ENCODE measurements at places on chromosomes 3 and 15.
A peak's percentile ranks its signal among the peaks of the same experiment; 100 is the strongest.

DNA sequence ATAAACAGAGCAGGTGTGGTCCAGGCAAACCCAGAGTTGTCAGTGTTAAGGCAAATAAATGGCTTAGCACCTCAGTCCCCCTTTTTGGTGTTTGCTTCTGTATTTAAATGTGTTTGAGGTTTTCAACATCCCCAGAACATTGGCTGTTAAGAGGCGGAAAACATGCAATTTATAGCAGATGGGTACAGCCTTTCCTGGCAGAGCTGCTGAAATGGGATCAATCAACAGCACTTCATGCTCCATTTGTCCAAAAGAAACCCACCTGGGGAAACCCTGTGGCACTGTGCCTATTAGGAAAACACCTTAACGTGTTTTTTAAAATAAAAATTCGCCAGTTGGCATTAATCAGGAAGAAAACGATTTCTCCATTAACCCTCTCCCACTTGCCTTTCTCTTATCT, 135.4 kb downstream of the MCTP2 start:
- DNase-seq = no peak

DNA sequence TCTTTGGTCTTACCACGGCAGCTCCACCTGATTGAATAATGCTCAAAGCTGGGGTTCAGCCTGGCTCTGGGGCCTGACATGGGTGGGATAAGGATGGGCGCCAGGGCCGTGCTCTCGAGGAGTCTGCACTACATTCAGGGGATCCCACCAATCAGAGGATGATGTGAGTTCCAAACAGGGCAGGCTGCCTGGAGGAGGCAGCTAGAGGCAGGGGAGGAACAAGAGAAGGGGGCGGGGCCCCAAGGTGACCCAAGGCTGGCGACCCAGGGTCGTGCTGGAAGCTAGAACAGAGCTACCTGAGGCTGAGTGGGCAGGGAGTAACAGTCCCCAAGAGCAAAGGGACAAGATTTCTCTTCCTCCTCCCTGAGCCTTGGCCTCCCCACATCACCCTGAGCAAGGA, 56.1 kb downstream of the PCSK6 start:
- DNase-seq = no peak

GRCh38 chr15:41792000-41792637, 17.8 kb downstream of the MAPKBP1 start:
- no peak for DNase-seq

GRCh38 chr3:32078085-32078634, 28.3 kb upstream of the GPD1L start:
- DNase-seq = no peak

DNA sequence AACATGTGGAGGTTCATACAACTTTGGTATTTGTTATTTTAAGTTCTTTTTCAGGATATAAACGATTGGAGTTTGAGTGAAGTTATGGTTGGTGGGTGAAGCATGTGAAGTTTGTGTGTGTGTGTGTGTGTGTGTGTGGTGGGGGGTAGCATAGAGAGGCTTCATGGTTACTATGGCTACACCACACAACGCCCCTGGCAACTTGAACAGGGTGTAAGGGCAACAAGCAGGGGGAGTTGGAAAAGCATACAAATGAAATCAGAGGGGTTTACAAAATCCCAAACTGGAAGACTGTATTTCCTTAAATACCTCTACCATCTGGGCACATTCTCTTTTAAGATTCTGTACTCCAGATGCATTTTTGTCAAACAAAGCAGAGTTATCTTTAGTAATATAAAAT, 207.5 kb downstream of the SV2B start:
- no peak for DNase-seq

- no peak for DNase-seq
These were observed 102.5 kb downstream of the EPHB1 start for GRCh38 chr3:134897391-134898141.

GRCh38 chr3:97510795-97511194, 253.8 kb upstream of the ARL6 start:
- no peak for DNase-seq

DNA sequence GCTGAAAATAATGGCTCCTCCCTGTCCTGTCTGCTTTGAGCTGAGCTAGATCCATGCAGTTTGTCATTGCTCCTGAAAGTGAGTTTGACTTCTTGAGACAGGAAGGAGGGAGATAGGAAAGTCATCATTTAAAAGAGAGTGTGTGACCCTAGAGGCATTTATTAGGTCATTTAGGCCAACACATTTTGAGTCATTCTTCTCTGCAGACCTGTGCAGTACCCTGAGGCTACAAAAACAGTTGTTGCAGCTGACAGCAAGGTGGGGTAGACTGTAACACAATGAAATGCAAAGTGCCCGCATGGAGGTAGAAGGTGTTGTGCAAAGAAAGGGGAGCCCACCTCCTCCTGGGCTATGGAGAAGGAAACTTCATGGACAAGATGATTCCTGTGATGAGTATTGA, 102.8 kb upstream of the PFN2 start:
- peak; percentile 62 for DNase-seq

DNA sequence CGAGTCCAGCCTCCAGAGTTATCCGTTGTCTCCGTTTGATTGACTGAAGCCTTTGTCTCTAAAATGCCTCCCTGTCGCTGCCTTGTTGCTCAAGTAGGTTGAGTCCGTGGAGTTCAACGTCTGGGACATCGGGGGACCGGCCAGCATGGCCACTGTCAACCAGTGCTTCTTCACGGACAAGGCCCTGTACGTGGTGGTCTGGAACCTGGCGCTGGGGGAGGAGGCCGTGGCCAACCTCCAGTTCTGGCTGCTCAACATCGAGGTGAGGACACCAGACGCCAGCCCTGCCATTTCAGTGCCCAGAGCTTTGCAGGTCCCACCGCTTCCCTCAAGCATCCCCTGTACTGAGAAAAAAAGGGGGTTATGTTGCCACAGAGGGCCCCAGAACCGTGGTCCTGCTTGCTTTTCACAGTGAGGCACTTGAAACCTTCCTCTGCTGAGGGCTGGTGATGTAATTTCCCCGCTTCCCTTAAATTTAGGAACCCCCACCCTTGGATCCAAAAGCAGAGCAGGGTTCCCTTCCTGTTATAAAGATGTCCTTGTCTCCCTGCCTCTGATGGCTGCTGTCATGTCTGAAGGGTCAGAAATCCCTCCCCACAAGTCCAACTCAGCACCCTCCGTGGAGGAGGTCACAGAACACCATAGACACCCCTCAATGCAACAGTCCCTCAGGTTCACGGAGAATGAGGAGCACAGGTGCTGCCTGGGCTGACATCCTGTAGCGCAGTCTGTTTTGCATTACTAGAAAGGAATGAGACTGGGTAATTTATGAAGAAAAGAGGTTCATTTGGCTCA, 105.7 kb downstream of the LRRK1 start:
- DNase-seq = no peak

GRCh38 chr15:33454996-33455395, 144.2 kb downstream of the RYR3 start:
- no peak for DNase-seq

DNA sequence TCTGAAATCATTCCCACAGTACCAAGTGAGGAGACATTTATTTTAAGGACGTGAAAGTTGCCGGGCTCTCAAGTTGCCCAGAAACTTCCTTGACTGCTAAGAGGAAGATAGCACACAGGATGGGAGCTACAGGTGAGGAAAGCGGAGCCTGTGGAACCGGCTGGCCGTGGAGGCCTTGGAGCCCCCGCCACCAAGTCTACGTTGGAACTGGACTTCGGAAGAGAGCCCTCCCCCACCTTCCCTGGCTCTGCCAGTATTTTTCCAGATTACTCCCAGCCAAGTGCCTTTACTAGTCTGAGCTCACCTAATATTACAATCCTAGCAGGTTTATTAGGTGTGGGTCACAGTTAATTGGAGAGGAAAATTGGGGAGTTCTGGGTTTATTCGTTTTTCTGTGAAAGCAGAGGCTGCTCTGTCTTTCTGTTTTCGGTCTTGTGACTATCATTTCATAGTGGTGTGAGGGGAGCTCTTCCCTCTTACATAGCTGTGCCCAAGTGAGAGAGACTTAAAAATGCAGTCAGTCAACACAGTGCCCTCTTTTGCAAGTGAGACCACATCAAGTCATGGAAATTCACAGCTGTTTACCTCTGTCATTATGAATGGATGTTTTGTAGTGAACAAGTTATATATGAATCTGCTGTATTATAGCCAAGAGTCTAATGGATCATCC, 6.8 kb downstream of the BOC start:
- DNase-seq = no peak

- no peak for DNase-seq
These were observed 95.7 kb upstream of the SLC2A2 start for GRCh38 chr3:171122240-171122639.

DNA sequence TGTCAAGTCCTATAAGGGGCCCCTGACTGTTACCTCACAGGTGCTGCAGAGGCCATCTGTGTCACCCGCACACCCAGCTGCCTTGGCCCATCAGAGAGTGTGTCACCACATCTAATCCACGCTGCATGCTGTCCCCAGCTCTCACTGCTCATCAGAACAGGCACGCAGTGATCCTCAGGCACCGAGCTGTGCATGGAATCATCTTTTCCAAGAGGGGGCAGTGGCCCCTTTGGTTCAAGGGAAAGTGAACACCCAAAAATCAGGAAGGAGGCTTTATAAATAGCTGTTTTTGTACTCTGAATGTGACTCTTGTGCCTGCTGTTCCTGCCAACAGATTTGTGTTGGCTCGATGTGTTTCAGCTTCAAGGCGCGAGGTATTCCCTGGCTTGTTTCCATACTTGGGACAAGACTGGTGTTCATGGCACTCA, 110.3 kb upstream of the ETV5 start:
- DNase-seq = no peak

- no peak for DNase-seq
These were observed 82.4 kb downstream of the WWTR1 start for GRCh38 chr3:149575213-149575960.

GRCh38 chr3:2268779-2269178, 170.1 kb downstream of the CNTN4 start:
- DNase-seq = no peak

GRCh38 chr15:46344915-46345314, 710.1 kb downstream of the SQOR start:
- no peak for DNase-seq

DNA sequence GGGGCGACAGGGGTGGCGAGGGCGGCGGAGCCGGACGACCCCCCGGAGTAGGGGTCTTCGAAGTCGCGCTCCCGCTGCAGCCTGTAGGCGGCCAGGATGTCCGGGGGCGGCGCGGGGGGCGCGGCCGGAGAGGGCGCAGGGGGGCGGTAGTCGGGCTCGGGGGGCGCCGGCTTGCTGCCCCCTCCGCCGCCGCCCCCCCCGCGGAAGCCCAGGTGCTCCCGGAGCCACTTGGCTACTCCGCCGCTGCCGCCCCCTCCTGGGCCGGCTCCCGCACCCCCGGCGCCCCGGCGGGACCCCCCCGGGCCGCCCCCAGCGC, 230 bp downstream of the SHF start:
- DNase-seq = no peak

DNA sequence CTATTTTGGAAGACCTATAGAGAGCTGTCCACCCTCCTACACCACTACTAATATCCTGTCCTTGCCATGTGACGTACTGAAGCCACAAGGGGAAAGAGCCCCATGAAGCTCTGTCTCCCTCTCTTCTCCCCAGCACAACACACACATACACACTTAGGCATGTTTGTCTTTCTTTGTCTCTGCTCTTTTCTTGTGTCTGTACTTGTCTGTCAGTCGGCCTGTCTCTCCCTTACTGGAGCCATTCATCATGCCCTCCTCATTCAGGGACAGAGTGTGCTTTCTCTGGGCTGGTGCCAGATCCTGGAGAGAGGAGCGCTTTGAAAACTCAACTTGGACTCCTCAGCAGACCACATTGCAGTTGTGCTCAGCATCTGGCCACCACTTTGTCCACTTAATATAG, 47.6 kb downstream of the PSMD6 start:
- DNase-seq = no peak

- no peak for DNase-seq
These were observed 6.6 kb downstream of the KLF15 start for GRCh38 chr3:126350502-126351085.

DNA sequence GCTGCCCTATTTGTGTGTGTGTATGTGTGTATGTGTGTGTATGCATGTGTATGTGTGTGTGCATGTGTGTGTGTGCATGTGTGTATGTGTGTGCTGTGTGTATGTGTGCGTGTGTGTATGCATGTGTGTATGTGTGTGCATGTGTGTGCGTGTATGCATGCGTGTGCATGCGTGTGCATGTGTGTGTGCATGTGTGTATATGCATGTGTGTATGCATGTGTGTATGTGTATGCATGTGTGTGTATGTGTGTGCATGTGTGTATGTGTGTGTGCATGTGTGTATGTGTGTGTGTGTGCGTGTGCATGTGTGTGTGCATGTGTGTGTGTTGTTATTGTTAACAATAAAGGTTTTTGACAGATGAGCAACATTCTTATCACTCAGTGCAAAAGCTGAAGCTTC, 110.8 kb upstream of the HES1 start:
- no peak for DNase-seq

- DNase-seq = no peak
These were observed 32.7 kb downstream of the PLD1 start for GRCh38 chr3:171777596-171777995.

Data from keratinocyte (primary cell).